ENCODE measurements at places on chromosomes 11 and 22. TPM values are rescaled to one million over a fixed set of nuclear protein-coding genes. Genes with fewer than 3 reads are reported as not detected.

The FOSL1 gene
- 16.0 TPM for total RNA-seq

The ZBED5 gene
- 34.6 TPM for total RNA-seq

GRCh38 chr11:109062445-109062844 lies 359.5 kb upstream of the C11orf87 start:
- H3K4me1 ChIP-seq: peaks cover 6% of the 10 kb centered on the region
- H3K4me3 ChIP-seq: no peak overlapping the region
- H3K36me3 ChIP-seq: no peaks in the 10 kb centered on the region
- DNase-seq: no peak
- no peaks in the 10 kb centered on the region for H3K27me3 ChIP-seq

The CLP1 gene
- 22.0 TPM for total RNA-seq

The HSPB2 gene
- not detected for total RNA-seq

The TESMIN gene
- total RNA-seq: 3.2 TPM
